ENCODE measurements at places on chromosomes 5 and 9.

DNA sequence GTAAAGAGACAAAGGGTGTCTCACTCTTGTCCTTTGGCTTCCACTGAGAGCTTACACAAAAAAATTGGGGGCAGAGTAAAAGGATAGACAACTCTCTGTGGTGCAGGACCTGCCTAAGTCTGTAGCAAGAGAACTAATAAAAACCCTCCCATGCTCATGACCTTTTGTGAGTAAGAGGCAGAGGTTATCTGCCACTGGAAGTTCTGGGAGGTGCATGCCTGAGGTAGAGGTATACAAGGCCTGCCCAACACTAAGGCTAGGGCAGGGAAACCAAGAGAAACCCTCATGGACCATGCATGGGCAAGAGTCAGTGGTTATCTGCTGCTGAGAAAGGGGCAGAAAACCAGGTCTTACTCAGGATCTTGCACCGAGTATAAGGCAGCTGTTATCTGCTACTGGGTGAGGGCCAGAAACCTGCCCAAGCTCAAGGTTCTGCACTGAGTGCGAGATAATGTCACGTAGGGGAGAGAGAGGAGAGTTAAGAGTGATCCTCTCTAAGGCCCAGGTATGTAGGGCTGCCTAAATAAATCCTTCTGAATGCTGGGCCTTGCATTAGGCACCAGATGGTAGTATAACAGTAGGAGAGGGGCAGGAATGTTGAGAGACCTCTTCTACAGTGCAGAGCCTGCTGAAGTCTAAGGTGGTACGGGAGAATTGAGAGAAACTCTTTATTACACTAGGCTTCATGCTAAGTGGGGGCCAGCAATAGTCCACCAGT is 143.4 kb downstream of the MACROH2A1 start:
- no peak for DNase-seq

DNA sequence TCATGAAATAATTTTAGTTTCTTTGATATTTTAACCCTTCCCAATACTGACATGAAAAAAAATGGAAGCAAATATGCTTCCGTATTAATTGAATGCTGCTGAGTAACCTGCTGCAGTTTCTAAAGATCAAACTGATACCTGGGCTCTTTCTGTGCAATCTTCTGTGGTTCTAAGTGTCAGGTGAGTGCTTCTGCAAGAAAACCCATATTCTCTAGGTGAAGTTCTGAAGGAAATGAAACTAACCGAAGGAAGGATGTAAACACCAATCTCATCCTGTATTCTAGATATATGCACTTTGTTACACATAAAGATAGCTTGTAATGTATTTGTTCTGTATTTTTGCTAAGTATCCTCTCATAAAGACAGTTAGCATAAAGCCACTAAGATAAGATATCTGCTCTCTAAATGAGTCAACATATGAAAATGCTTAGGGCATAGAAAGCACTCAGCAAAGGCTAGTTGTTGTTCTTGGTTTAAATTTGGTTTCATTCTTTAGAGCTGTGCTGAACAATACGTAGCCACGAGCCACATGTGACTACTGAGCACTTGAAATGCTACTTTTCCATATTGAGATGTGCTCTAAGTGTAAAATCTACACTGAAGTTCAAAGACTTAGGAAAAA is 52.0 kb downstream of the ITGA2 start:
- DNase-seq, result no peak

DNA sequence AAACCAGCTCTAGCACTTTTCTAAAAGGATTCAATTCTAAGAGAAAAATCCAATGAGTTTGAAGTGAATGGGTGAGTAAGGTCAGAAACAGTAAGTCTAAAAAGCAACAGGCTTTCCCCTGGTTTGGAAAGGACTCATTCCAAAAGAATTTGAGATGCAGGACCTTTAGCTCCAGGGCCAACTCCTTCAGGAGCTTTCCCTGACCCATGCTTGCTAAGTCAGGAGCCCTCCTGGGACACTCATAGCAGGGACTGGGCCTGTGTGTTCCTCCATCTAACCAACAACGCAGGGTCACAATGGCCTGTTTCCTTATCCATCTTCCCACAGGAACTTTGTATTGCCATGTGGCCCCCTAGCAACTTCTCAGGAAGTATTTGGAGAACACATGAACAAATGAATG is 198.8 kb downstream of the FRMD3 start:
- no peak for DNase-seq

- no peak for DNase-seq
Observed at GRCh38 chr5:61817472-61818326, 485.6 kb downstream of the ZSWIM6 start.

Data from stimulated activated CD4-positive, alpha-beta T cell treated with anti-CD3 and anti-CD28 coated beads, Interleukin-4, amount 100 ng/mL, for 24 hours (primary cell).